ENCODE measurements at places on chromosomes 1 and 21.

DNA sequence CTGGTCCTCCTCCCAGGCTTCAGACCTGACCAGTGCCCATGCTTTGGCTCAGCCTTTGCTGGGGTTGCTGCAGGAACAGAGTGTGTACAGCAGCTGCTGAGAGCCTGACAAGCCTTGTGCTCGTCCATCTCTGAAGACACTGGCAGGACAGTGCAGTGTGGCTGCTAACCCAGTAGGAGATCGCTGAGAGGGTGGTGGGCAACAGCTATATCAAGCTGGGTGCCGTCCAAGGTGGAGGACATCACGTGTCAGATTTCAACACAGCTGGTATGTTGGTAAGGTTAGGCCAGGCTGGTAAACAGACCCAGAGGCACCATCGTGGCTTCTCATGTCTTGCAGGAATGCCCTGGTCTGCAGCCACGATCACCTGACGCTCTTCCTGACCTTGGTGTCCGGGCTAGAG is 17.9 kb upstream of the SLC25A34 start:
- no peak for DNase-seq

- DNase-seq, result no peak
Observed at GRCh38 chr1:243596431-243597062, 253.5 kb downstream of the AKT3 start.

- DNase-seq, result no peak
Observed at GRCh38 chr1:93542398-93542797, 94.5 kb downstream of the FNBP1L start.

DNA sequence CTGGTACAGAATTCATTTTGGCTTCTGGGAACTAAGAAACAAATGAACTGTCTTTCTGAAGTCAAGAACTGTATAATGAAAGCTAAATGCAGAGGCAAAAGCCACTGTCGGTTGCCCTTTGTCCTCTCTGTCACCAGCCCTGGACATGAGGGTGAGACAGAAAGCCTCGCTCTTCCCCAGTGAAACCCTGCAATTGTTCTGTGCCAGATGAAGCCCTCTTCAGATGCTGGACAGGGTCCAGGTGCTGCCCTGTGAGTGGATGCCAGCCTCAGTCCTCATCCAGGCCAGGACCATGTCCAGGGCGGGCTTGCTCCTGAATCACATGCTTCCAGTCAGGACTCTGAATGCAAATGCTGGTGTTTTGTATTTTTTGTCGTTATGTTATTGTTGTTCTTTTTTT is 138.7 kb downstream of the RUNX1 start:
- DNase-seq, result no peak

GRCh38 chr1:29811247-29811646 is 574.9 kb downstream of the PTPRU start:
- DNase-seq, result no peak

DNA sequence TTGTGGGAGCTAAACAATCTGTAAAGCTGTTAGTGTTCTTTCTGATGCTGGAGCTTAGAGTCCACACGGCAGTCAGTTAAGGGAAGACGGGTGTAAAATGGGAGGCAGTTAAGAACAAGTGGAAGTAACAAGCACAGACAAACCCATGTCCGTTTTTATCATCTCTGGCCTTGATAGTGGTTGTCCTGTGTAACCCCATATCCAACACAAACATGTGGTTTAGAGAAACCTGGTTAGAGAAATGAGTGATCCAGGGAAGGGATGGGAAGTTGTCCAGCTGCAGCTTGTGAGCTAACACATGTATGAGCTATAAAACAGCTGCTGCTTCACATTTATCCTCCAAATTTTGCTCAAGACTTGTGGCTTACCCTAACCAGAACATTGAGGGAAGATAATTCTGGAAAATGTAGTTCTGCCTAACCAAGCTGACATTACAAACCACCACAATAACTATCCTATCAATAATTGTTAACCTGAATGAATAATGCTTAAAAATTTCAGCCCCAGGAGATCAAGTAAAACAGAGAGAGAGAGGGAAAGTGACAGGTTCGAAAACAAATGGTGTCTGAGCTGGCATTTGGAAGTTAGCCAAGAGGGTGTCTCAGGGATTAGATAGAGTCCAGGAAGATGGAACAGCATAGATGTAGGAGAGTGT is 10.6 kb upstream of the C1orf162 start:
- no peak for DNase-seq

- DNase-seq, result no peak
Observed at GRCh38 chr1:111731956-111732355, 7.2 kb downstream of the INKA2 start.

- DNase-seq, result peak; percentile 4
Observed at GRCh38 chr1:101847626-101848025, 149.1 kb downstream of the OLFM3 start.

DNA sequence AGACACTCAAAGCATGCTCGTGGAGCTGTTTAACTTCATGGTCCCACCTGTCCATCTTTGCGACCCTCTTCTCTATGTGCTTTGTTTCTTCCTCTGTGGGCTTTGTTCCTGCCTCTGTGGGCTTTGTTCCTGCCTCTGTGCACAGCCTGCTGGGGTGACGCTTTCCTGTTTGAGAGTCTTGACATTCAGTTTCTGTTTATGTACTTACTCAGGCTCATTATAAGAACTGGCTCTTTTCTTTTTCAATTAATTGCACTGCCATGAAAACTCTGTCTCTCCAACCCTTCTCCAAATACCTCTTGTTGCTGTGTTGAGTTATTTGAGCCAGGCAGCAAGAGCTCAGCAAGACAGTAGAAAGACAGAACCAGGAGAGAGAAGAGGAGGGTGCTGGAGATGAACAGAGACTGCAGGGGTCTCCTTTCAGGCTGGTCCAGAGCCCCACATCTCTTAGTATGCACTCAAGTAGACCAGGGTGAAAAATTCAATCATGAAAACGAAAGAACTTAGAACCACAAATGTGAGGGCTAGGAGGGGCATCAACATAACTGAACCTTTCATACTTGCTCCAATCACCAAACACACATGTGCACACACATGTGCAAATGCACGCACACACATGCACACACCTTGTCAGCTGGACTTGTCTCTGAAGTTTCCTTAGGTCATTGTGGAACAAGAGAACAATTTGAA is 88.3 kb upstream of the SGIP1 start:
- peak; percentile 7 for DNase-seq

GRCh38 chr1:230957580-230957989 is 21.1 kb downstream of the TTC13 start:
- no peak for DNase-seq

DNA sequence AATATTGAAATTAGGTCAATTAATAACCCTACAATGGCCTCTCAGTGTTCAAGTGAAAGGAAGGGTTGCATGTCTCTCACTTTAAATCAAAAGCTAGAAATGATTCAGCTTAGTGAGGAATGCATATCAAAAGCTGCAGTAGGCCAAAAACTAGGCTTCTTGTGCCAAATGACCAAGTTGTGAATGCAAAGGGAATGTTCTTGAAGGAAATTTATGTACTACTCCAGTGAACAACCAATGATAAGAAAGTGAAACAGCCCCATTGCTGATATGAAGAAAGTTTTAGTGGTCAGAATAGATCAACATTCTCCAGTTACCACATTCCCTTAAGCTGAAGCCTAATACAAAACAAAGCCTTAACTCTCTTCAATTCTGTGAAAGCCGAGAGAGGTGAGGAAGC is 10.0 kb downstream of the MAEL start:
- DNase-seq, result no peak

DNA sequence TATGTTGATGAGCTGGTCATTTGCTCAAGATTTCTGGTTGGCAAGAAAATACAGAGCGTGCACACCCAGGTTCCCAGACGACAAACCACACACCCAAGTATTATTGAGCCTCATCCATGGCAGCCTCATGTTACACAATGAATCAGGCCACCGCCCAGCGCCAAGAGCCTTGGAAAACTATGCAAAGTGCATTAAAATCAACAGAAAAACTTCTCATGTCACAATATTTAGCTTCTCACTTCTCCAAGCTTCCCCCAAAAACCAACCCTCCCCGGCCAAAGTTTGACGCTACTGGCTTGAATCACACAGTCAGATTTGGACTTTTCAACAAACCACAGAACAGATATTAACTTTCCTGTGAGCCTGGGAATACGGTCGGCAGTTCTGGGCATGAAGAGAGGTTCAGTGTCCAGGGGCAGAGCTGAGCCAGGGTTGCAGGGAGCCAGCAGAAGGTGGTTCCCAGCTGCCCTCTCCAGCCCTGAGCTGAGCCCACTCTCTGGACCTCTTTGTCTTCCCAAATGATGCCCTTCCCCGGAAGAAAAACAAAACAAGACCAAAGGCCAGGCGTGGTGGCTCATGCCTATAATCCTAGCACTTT is 71.1 kb downstream of the SETD4 start:
- DNase-seq, result no peak

GRCh38 chr1:31758823-31759222 is 5.3 kb downstream of the ADGRB2 start:
- no peak for DNase-seq

- DNase-seq, result no peak
Observed at GRCh38 chr1:1173061-1173792, 453 bp upstream of the TTLL10 start.

GRCh38 chr1:14039582-14040430 is 339.8 kb downstream of the PRDM2 start:
- no peak for DNase-seq

DNA sequence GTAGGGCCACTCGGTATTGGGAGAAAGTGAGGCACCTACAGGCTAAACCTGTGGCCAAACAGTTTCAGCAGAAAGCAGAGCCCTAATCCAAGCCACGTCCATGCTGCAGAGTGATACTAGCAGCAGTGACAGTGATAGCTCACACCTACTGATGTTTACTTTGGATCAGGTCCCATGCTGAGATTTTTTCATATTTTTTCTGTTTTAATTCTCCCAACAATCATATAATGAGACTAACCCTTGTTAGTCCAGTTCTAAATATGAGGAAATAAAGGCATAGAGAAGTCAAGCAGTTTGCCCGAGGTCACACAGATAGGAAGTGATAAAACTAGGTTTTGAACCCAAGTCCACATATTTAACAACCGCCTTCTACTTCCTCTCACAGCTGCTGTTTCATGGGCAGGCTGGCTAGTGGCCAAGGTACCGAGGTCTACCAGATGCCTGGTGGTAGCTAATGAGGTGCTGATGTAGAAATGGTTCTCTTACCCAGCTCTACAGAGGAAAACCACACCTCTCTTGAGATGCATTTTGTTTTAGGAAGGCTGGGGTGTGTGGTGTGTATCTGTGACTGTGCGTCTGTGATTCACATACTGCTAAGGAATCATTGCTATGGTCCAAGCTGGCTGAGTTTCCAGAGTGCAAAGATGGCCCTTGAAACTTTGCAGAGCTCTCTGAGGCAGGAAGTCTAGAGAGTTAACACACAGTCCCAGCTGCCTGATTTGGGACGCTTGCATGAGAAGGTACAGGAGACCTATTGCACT is 80.3 kb upstream of the ARTN start:
- no peak for DNase-seq

GRCh38 chr1:151008244-151009205 is at the start of gene PRUNE1:
TSS of gene PRUNE1 (plus strand) at chr1:151008449. CDS start at chr1:151008633, 184 bp downstream.
- peak; percentile 90 for DNase-seq

- no peak for DNase-seq
Observed at GRCh38 chr1:110634086-110634454, 27.9 kb upstream of the KCNA2 start.

- no peak for DNase-seq
Observed at GRCh38 chr1:205811660-205812059, 1.3 kb downstream of the SLC41A1 start.

DNA sequence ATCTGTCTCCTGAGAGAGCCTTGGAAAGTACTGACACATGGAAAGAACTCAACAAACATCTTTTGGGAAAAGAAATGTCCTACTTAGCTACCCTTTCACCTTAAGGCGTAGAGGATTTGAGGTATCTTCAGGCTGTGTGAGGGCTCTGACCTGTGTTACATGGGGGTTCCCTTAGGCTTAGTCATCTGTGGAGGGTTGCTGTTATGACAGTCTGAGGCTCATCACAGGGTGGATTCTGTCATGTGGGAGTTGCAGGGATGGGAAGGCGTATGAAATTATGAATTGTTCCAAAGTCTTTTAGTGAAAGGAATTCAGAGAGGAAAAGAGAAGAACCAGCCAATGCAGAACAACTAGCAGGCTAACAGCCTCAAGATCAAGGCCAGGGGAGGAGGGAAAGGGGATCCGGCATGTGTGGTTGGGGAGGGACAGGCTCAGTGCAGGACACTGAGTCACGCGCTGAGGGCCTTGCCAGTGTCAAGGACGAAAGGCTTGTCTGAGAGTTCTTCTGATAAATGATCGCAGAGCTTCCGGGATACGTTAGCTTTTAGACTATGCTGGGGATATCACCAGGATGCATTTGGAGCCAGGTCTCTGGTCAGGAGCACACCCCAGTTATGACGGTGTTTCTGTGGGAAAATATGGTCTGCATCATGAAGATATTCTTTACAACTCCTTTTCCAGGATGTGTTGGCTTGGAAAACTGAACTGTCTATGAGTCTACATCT is 24.6 kb upstream of the PLA2G2C start:
- DNase-seq, result no peak

GRCh38 chr1:168836469-168836868 is 107.5 kb upstream of the DPT start:
- DNase-seq, result no peak

- DNase-seq, result no peak
Observed at GRCh38 chr21:25350056-25350455, 257.2 kb downstream of the MRPL39 start.

- DNase-seq, result no peak
Observed at GRCh38 chr21:15826908-15827601, 97.3 kb downstream of the USP25 start.

GRCh38 chr21:27704567-27705166 is 737.8 kb upstream of the ADAMTS5 start:
- DNase-seq, result no peak

GRCh38 chr1:56396581-56396980 is 182.8 kb downstream of the PLPP3 start:
- no peak for DNase-seq

DNA sequence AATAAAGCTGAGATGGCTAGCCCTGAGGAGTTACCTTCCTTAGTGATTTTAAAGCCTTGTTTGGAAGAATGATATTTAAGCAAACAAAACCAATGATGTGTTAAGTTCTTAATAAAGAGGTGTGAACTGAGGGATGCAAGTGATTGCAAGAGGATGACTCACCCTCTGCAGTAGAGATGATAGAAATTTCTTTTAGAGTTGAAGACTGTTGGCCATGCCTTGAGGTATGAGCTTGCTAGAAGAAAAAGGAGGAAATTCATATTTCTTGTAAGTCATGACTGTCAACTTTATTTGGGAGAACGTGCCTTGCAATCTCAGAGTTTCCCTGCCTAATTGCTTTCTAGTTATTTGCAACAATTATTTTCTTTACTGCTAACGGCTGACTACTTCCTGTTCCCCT is 94.7 kb downstream of the PLA2G4A start:
- no peak for DNase-seq

GRCh38 chr1:219741011-219741970 is 128.4 kb upstream of the ZC3H11B start:
- DNase-seq, result no peak

DNA sequence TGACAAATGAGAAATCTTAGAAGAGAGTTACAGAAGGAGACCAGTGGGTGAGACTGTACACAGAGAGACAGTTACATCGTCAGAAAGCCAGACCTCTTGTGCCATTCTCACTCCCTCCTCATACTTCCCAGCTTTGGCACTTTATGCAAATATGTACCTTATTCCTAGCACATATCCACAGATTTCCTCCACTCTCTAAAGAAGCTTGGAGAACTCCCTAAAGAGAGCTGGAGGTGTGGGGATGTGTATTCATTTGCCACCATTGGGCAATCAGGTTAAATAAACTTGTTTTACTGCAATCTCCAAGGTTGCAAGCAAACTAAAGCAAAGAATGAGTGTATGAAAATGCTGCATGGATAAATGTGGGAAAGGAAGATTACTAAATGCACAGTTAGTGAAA is 380.9 kb upstream of the PRMT6 start:
- DNase-seq, result no peak
